ENCODE measurements at places on chromosomes 2 and 18. TPM values are rescaled to one million over a fixed set of nuclear protein-coding genes. Genes with fewer than 3 reads are reported as not detected.

The LAMA3 gene
- 0.07 TPM for total RNA-seq

The PTPN18 gene
- 62.1 TPM for total RNA-seq

- DNase-seq: no peak
Observed at GRCh38 chr2:189534854-189535832, 45.4 kb downstream of the SLC40A1 start.

DNA sequence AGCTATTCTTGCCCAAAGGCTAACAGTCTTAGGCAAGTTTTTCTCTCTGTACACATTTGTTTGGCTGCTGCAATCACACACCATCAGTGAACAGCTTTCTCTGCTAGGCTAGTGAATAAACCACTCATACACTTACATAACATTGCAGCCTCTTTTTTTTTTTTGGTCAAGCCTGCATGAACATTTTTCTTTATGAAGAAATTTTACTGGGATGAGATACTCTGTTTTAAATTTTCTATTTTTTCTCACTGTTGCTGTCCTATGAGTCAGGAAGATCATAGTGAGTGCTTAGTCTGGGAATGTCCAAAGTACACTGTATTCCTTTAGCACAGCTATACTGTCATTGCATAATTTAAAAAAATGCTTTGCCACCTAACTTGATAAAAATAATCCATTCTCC lies 58.5 kb downstream of the ROCK1 start:
- DNase-seq: no peak

- DNase-seq: no peak
Observed at GRCh38 chr18:3727274-3727673, 277.3 kb downstream of the TGIF1 start.

DNA sequence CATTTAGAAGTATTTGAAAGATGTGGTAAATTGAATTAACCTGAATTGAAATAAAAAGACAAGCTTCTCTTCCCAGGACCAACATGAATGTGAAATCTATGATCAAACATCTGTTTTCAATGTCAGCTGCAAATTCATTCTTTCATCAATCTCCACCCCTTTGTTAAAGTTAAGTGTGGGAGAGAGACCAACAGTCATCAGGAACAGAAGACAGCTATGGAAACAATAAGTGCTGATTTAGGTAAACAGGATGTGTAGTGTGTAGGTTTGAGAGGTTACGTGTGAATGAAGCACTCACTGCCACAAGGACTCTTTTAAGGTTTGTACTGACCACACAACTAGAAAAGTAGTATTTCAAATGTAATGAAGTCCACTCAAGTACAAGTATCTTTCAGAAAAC lies 1659.8 kb upstream of the CELF4 start:
- no peak for DNase-seq

- no peak for DNase-seq
Observed at GRCh38 chr2:38268691-38269327, 108.3 kb downstream of the ATL2 start.

Measured in activated naive CD4-positive, alpha-beta T cell treated with anti-CD3 and anti-CD28 coated beads, Interleukin-2, amount 50 U/mL, for 72 hours (primary cell).